ENCODE measurements at places on chromosomes 13 and 19.
A peak's percentile ranks its signal among the peaks of the same experiment; 100 is the strongest.

GRCh38 chr19:31423896-31424295 is 74.7 kb upstream of the TSHZ3 start:
- DNase-seq: no peak

DNA sequence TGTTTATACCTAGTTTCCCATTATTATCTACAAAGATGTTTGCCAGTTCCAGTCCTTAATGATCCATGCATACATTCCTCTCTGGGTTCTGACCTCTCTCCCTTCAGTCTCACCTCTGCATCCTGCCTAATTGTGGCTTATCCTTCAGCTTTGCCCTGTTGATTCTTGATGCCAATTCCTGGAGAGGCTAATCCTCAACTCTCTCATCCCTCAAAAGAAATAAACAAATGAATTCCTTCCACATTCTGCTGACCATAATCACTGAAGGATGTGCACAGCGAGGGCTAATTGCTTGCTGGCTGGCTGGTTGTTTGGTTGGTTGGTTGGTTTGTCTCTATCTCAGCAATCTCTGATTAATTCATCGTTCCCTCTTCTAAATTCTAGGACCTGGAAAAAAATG is 113.8 kb downstream of the IRS2 start:
- no peak for DNase-seq

DNA sequence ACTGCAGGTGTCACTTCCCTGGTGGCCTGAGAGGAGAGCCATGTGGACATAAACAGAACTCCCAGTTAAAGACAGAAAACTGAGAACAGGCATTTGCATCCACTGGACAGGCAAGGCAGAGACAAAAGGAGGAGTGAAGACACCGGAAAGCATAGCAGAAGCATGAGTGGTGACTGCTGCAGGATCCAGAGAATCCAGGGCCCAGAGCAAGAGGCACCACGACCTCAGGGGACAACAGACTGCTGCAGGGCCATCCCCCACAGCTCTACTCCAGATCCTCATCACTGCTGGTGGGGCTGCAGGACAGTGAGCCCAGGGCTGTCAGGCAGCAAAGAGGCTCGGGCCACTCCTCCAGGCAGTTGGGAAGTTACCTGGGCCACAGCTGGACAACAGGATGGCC is 14.5 kb upstream of the ISYNA1 start:
- no peak for DNase-seq

GRCh38 chr13:40996426-40997092 is 22.6 kb downstream of the ELF1 start:
- DNase-seq: no peak

DNA sequence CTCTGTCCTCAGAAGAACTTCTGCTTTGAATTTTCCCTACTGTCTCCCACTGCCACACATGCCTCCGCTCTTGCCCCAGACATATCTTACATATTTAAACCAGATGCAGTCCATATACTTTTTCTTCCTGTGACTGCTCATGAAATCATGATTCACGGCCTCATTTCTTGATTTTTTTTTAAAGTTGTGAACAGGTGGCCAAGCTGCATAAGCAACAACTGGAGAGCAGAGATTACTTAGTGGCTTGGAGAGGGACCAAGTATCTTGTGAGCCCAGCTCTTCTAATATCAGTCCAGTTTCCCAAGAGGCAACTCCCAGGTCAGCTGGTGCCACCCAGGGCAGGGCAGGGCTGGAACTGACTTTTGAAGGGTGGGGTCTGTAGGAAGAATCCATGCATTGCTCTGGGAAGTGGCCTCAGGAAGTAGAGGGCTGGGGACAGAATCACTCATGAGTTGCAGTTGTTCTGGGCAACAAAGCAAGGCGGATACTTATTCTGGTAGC is 152.4 kb downstream of the LMO7 start:
- peak; percentile 94 for DNase-seq

DNA sequence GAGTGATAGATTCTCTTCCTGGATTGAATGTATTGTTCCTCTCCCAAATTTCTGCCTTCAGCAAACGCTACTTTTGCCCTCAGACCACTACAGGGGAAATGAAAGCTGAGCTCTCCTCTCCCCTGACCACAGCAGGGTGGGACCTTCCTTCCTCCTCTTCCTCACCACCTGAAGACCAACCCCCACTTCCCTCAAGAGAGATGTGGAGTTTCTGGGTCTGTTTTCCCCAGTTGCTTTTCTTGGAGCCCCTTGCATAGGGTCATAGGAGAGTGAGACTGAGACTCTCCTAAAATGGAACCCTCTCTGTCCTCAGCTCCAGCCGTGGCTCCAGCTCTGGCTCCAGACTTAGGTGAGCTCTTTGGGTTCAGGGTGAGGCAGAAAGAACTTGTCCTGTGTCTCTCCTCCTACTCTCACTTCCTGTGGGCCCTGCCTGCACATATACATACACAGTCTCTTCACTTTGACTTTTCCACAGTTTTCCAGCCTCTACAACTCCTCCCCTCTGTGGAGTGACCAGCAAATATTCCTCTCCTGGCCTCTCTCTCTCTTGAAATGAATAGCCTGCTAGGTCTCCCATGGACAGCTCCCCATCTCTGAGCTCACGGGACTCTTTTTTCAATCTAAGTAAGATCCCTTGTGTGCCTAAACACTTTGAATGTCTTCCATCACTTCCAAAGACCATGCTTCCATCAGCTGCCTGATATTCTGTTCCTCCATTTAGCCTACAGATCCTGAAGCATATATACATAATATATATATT is 19.2 kb upstream of the ZNF175 start:
- no peak for DNase-seq

DNA sequence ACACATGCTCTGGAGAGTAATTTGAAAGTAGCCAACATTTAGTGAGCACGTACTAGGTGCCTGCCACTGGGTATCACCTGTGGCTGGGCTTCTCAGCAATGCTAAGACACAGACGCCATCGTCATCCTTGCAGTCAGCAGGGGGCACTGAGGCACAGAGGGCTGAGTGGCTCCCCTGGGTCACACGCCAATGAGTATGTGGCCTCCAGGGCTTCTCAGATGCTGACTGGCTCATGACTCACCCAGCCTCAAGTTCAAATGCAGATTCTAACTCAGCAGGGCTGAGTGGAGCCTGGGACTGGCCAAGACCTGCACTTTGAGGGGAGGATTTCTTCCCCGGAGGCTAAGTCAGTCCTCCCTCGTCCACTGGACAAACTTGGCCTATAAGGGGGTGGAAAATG is 115.1 kb upstream of the CACNA1A start:
- DNase-seq: peak; percentile 27

- DNase-seq: no peak
Observed at GRCh38 chr19:37986048-37986750, 79.2 kb downstream of the SIPA1L3 start.

DNA sequence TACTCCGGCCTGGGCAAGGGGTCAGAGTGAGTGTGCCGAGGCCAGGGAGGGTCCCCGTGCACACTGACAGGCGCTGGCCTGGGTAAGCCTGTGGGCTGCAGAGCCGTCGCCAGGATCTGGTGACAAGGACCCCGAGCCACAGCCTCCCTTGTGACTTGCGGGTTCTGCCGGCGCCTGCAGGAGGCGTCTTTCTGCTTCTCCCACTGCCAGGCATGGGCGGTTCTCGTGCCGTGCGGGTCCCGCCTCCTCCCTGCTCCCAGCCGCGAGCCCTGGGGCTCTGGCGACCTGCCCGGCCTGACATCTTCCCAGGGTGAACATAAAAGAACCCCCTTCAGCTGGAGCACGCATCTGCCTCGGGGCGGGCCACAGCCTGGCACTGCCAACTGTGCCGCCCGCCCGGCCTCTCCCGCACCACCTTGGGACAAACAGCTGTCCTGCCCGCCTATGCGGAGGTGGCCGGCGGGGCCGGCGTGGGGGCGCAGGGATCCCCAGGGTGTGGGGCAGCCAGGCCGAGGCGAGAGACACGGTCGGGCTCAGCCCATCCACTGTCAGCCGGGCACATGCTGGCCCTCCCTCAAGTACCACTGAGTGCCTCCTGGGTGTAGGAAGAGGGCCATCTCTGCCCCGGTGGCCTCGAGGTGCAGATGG is 1.5 kb upstream of the HCN2 start:
- DNase-seq: peak; percentile 91

DNA sequence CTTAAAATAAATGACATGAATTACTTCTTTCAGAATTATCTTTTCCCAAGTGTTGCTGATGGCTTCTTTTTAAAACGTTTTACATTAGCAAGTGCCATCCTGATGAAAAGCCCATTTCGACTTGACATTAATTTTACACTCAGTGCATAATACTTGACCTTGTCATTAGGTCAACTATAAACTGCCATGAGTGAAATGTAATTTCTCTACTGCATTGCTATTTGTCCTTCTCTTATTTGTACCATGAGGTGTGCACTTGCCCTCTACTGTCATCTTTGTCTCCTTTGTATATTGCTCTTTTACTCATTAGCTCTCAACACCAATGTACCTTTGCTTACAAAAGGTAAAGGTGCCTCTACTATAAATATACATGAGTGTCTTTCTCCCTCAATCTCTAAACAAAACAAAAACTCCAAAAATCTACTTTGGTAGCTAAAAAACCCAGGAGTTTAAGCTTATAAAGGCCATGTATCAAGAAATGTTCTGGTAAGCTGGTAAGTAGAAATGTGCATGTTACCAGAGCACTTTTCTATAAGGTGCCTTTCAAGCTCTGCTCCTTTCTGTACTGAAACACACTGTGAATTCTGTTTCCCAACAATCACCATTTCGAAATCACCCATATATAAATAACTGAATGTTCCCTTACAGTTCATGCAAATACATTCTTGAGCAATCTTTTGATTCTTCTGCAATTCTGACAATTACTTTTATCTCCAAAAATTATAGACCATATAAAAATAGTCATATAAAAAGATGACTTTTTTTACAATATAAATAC is 351.4 kb downstream of the SLITRK5 start:
- DNase-seq: no peak

- no peak for DNase-seq
Observed at GRCh38 chr19:46993622-46994021, 26.0 kb upstream of the NPAS1 start.

DNA sequence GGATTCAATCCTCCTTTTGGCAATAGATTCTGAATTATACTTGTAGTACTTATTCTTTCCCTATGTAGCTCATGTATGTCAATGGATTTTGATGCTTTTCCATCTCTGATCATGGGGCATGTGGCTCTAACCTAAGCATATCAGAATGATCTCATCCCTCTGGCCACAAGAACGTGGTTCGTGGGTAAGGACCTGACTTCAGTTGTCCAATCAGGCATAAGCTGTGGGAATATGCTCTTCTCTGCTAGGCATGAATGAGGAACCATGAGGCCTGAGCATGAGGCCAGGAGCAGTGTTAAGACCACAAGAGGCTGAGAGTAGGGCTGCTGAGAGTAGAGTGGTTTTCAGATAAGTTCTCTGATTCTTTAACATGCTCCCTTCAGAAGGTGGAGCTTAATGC is 292.4 kb upstream of the TSHZ3 start:
- peak; percentile 40 for DNase-seq

GRCh38 chr19:17210296-17210695 is 4.9 kb upstream of the USE1 start:
- DNase-seq: no peak

GRCh38 chr19:35000647-35001501 is 751 bp downstream of the GRAMD1A start:
- DNase-seq: peak; percentile 39

DNA sequence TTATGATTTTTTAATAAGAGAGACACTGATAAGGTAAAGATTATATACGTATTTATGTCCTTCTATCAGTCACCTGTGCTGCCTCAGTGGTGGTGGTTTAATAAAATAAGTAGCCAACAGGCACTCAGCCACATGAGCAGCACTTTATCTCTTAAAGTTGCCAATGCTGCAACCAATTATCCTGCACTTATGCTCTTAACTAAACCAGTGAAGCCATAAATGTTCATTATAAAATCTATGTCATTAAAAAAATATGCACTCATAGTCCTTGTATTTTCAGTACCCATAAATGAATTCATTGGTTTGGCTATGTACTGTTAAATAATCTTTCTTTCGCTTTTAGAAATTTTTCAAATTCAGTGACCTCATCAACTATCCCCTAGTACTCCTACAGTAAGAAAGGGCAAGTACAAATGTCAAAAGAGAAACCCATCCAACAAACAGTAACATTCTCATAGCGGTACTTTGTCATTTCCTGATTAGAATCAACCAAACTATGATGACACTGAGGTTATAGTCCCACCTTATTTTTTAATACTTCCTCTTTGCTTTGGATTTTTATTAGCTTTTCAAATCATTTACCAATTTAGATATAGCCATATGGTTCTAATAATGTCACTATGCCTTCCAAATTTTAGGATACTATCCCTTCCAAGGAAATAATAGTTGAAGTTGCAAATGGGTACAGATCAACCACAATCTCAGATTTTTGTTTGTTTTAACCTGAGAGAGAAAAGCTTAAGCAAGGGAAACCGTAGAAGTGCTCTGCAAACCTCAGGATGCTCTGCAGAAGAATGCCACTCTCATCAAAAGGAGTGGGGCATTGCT is 190.9 kb downstream of the KLF12 start:
- no peak for DNase-seq

- no peak for DNase-seq
Observed at GRCh38 chr19:33394723-33395560, 21.4 kb downstream of the CEBPG start.

DNA sequence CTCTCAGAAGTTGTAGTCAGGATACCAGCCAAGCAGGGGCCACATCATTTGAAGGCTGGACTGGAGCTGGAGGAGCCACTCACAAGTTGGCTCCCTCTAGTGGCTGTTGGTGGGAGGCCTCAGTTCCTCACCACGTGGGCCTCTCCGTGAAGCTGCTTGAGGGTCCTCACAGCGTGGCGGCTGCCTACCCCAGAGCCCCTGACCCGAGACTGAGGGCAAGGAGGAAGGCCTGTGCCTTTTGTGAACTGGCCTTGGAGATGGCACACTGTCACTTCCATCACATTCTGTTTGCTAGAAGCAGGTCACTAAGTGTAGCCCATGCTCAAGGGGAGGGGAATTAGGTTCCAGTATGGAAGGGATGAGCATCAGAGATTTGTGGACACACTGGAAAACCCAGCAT is 14.6 kb downstream of the GNA11 start:
- DNase-seq: peak; percentile 70

- no peak for DNase-seq
Observed at GRCh38 chr13:43390619-43391018, 367.2 kb downstream of the DNAJC15 start.

DNA sequence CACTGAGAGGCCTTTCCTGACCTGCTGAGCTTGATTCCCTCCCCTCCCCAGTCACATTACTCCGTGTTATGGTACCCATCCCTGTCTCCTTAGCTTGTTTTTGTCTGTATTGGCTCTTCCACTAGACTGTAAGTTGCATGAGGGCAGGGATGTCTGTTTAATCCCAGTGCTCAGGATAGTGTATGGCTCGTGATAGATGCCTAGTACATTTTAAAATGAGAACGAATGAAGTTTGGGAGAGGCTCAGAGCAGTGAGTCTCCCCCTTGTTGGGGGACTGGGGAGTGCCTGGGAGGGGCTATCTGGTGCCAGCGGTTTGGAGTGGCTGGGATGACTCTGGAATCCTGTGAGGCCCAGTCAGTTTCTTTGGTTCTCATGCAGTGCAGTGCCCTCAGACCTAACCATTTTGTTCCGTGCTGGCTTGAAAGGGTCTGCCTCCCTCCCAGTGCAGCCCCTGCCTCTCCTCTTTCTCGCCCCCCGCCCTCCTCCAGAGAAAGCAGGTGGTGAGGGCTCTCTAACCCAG is 35.5 kb downstream of the ACTN4 start:
- DNase-seq: no peak

GRCh38 chr19:4172861-4173473 is 9.4 kb downstream of the SIRT6 start:
- DNase-seq: peak; percentile 68

GRCh38 chr19:38736413-38737280 is 7.6 kb downstream of the CAPN12 start:
- DNase-seq: peak; percentile 47

GRCh38 chr19:46533078-46533620 is 37.5 kb upstream of the PNMA8B start:
- DNase-seq: no peak
